BJ (cell line): ENCODE measurements at places on chromosomes 13 and 19.

DNA sequence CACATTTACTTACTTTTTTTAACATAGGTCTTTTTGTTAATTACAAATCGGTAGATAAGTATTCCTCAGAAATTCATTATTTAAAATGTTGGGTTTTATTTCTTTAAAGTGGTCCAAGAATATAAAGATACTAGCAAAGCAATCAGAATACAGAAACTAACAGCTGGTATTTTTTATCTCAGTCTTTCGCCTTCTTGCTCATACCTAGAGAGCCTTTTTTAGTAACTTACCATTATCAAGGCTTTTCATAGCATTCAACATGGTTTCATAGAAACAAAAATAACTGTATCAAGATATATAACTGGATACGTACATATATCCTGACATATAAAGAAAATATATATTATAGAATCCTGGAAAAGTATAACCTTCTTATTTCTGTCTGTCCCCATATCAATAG, 227.8 kb upstream of the MIR17HG start:
- DNase-seq, result no peak

DNA sequence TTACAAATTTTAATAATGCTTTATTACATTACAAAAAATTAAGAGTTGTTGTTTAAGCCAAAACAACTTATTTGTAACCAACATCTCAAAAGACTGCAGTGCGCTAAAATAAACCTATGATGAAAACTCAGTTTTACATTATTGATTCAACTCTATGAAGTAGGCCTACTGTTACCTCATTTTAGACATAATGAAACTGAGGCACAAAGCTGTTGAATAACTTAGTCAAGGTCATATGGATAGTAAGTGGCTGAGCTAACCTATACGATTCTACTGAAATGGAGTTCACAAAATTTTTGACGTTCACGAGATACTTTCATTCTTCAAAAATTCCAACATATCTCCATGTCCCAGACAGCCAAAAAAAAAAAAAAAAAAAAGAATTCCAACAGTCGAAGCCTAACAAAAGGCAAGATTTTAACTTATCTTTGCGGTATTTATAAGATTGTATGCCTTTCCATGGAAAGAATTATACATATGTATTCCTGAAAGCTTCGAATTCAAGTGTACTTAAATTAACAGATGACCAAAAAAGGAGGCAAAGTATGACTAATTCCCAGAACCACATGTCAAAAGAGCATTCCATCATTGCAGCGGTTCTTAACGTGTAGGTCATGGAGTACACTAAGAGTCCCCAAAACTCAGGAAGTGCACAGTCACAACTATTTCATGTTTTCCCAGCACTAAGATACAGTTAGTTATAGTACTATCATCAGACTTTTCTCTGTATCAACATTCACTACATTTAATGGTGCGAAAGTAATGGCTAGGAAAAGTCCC, 69.4 kb downstream of the PSPC1 start:
- no peak for DNase-seq

GRCh38 chr13:75811361-75811760, 175.2 kb downstream of the LMO7 start:
- DNase-seq, result no peak

DNA sequence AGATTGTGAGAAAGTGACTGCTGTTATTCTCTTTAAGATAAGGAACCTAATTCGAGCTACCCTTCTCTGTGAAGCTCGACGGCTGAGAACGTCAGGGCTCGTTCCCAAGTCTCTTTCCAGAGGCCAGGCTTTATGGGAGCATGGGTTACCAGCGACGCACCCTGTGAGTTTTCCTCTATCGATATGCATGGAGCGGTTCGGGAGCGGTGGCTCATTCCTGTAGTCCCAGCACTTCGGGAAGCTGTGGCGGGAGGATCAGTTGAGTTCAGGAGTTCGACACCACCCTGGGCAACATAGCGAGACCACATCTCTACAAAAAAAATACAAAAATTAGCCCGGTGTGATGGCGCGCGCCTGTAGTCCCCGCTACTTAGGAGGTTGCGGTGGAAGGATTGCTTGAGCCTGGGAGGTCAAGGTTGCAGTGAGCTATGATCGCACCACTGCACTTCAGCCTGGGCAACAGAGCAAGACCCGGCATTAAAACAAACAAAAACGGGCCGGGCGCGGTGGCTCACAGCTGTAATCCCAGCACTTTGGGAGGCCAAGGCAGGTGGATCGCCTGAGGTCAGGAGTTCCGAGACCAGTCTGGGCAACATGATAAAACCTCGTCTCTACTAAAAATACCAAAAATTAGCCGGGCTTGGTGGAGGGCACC, 681 bp upstream of the ZNF606 start:
- no peak for DNase-seq

GRCh38 chr13:114134111-114134943, 1.9 kb upstream of the RASA3 start:
- DNase-seq, result no peak

DNA sequence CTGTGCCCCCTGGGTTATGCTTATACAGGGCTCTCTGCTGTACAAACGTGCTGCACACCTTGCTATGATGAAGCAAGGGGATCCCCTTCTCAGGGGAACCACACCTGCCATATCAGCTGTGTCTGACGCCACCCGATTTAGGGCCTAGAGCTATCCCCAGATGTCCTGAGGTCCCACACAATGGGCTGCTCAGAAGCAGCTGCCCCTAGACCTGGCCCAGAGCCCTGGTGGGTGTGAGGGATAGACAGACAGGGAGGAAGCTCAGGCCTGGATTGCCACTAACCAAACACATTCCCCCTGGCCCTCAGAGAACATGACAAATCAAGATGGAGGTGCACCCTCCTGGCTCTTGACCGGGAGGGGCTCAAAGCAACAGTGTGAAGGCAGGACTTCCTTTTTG, 59.3 kb downstream of the TSHZ3 start:
- no peak for DNase-seq

- DNase-seq, result no peak
Observed at GRCh38 chr19:5948752-5949564, 29.0 kb downstream of the RANBP3 start.

GRCh38 chr13:75873494-75873893, 237.4 kb downstream of the LMO7 start:
- no peak for DNase-seq

DNA sequence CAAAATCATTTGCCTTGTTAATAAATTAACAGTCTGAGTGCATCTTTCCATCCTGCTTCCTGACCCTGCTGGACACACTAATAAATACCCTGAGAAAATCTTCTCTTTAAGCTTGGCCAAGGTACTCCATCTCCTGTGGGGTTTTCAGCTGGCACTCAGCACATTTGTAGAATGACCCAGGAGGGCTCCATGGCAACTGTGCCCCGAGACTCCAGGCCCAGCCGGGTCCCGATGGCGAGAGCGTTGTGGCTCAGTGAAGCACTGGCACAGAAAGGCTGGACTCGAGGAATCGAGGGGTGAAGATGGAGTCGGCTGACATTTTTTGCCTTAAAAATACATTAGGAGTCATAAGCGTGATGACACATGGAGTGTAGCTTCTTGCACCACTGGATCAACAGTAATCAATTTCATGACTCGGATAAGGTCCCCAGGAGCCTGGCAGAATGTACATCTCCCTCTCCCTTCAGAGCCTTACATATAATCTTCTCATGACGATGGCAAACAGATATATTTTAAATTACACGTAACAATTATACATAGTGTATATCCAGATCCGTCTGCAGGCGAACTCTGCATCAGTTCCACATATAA, 85.4 kb downstream of the SLC7A1 start:
- no peak for DNase-seq

DNA sequence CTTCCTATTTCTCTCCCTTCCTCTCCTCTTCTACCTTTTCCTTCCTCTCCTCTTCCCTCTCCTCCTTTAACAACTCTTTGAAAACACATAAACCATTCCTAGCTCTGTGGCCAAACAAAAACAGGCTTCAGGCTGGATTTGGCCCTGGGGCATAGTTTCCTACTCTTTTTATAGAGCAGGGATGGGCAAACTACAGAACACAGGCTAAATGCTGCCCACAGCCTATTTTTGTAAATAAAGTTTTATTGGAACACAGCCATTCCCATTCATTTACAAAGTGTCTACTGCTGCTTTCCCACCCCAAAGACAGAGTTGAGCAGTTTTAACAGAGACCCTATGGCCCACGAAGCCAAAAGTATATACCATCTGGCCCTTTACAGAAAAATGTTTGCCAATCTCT, 35.4 kb downstream of the LHFPL6 start:
- no peak for DNase-seq

DNA sequence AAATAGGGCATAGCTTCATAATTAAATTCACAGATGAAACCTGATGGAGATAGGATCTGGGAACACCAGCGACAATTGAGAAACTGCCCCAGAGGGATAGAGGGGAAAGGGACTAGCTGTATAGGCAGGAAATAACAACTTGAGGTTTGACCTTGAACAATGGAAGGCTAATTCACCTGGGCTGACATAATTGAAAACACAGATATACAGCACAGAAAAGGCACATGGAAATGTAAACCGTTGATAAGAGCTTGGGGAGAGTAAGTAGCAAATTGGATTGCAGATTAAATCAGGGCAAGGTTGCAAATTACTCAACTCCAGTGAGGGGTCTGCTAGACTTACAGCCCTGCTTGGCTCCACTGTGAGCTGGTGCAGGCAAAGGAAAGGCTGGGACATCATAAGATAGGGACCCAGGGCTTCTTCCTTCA, 246.7 kb downstream of the DLEU7 start:
- no peak for DNase-seq

DNA sequence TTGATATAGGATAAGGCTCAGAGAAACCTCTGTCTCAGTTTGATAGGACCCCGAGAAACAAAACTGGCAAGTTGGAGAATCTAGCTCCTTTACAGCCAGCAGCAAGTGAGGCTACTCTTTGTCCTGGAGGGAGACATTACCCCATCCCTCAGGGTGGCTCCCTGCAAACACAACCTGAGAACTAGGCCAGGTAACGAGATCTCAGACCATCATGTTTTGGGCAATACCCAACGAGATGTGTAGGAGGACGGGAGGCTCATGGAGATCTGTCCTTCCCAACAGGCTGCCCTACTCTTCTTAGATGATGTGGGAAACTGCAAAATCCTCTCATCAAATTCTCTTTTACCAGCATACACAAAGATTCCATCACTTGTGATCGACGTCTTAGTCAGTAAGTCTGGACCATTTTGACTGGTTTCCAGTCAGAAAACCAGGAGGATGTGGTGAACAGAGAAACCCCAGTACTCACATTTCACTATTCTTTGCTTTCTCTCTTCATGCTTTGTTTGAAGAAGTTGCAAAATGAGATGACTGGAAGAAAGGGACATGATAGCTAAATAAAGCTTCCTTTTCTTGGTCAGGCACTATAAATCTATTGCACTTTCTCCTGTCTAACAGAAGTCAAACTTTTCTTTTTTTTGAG, 6.0 kb upstream of the CTU1 start:
- no peak for DNase-seq

DNA sequence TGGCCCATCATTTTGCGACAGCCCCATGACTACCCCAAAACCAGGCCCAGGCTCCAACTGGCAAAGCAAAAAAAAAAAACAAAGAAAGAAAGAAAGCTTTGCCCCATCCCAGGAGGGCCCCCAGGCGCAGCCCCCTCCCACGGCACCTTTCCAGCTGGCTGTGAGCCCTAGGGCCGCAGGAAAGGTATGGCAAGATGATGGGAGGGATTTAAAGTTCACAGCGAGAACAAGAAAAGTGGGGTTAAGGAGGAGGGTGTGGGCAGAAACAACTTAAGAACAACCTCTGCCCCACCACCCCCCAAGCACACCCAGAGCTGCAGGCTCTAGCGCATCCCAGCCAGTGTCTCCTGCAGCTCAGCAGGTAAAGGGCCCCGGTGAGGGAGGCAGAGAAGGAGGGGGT, at the start of gene CYP2F1:
TSS of gene CYP2F1 (plus strand) at position 301 of the 400 bp plus-strand sequence. CDS start 1,757 bp downstream, outside the sequence.
- DNase-seq, result no peak

- no peak for DNase-seq
Observed at GRCh38 chr19:36152352-36153091, at the start of gene COX7A1. TSS of gene COX7A1 (minus strand) at chr19:36152447. CDS start at chr19:36152407, 40 bp downstream.

- DNase-seq, result no peak
Observed at GRCh38 chr13:25329706-25330105, 28.3 kb downstream of the NUP58 start.

GRCh38 chr19:28642787-28643683, 569.9 kb downstream of the UQCRFS1 start:
- no peak for DNase-seq

DNA sequence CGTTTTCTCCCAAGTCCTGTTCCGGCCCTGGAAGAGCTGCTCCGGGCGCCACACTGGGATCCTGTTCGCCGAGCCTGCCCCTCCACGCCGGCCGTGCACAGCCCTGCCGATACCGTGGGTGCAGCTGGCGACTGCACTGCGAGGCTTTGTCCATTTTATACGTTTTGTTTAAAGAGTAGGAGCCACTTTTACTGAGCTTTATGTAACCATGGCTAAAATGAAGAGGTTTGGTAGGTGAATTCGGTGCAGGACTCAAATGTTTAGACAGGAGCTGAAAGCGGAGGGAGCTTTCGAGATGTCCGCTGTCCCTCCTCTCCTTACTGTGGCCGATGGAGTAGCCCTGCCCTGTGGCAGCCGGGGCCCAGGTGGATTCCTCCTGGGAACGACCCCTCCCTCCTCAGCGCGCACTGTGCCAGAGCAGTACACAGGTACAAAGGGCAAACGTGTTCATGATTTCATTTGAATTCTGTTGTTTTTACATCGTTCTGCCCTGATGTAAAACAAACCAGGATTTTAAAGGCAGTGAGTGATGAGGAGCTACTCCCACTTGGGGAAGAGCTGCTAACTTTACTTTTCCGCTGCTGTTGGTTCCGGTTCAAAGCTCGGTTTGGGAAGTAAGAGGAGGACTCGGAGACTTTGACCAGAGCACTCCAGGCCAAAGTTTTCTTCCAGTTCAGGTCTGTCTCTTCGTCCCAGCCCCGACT, 1.7 kb downstream of the COL4A2 start:
- no peak for DNase-seq

GRCh38 chr19:12278713-12279112, 16.0 kb downstream of the ZNF44 start:
- no peak for DNase-seq

DNA sequence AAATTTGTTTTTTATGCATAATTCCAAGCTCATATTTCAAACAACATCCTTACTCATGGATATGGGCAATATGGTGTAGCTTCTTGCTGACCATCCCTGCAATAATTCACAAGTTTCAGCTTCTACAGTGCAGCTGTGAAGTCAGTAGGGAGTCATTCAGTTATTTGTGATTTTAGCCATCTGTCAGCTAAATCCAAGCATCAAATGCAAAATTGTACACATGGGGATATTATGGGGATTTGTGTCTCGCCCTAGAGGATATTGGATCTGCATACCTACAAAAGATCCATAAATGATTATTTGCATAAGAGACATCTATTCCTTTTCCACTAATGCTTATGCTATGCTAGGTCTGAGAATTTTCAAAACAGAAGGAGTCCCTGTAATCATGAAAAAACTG, 217.9 kb upstream of the SLITRK5 start:
- DNase-seq, result no peak
